ENCODE measurements at places on chromosomes 6 and 20. TPM values are rescaled to one million over a fixed set of nuclear protein-coding genes. Genes with fewer than 3 reads are reported as not detected.

Gene PROKR2
- polyA plus RNA-seq = not detected

Gene HLA-DRB1
- polyA plus RNA-seq = 159 TPM

GRCh38 chr6:21166754-21167153 is 426.8 kb upstream of the SOX4 start:
- no peaks in the 10 kb centered on the region for H3K36me3 ChIP-seq
- H3K27me3 ChIP-seq = no peaks in the 10 kb centered on the region
- H3K4me1 ChIP-seq = no peaks in the 10 kb centered on the region

Gene PLAGL2
- polyA plus RNA-seq = 118 TPM

Gene ZBTB46
- 4.1 TPM for polyA plus RNA-seq

GRCh38 chr20:46708172-46708860 is 1.1 kb upstream of the SLC2A10 start:
- peak overlapping the region; percentile 73 for H3K27ac ChIP-seq
- H3K4me3 ChIP-seq = no peak overlapping the region
- H3K4me1 ChIP-seq = peaks cover 13% of the 10 kb centered on the region
- H3K36me3 ChIP-seq = no peaks in the 10 kb centered on the region
- DNase-seq = peak; percentile 45

Data from large intestine (tissue), 12 donors.